GM10248 (cell line): ENCODE measurements at places on chromosomes 7 and 10.

GRCh38 chr7:43278088-43278644 is 165.7 kb downstream of the HECW1 start:
- DNase-seq: no peak

- no peak for DNase-seq
These were observed 78.4 kb downstream of the AKR1D1 start for GRCh38 chr7:138154661-138155060.

GRCh38 chr10:92573091-92573797 is 649 bp downstream of the IDE start:
- DNase-seq: peak; percentile 21

- DNase-seq: no peak
These were observed 445.3 kb downstream of the LRMDA start for GRCh38 chr10:75876710-75877109.

DNA sequence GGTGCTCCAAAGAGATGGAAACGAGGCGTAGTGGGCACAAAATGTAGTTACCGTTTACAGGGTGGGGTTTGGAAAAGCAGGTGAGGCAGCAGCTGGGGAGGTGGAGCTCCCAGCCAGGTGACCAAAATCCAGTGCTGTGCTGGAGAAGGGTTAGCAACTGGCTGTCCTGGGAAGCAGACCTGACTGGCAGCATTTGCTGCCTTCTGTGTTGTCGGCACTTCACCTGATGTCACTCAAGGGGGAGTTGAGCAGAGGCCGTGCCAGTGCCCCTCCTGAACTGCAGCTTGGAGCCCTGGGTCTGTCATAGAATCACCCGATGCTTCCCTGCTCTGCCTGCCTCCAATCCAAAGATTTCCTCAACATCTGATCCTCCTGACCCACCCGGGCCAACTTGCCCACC is 12.8 kb downstream of the GCK start:
- DNase-seq: no peak

- no peak for DNase-seq
These were observed 31.8 kb downstream of the EPDR1 start for GRCh38 chr7:37952240-37952639.

- no peak for DNase-seq
These were observed 830 bp downstream of the MET start for GRCh38 chr7:116672596-116673456.

DNA sequence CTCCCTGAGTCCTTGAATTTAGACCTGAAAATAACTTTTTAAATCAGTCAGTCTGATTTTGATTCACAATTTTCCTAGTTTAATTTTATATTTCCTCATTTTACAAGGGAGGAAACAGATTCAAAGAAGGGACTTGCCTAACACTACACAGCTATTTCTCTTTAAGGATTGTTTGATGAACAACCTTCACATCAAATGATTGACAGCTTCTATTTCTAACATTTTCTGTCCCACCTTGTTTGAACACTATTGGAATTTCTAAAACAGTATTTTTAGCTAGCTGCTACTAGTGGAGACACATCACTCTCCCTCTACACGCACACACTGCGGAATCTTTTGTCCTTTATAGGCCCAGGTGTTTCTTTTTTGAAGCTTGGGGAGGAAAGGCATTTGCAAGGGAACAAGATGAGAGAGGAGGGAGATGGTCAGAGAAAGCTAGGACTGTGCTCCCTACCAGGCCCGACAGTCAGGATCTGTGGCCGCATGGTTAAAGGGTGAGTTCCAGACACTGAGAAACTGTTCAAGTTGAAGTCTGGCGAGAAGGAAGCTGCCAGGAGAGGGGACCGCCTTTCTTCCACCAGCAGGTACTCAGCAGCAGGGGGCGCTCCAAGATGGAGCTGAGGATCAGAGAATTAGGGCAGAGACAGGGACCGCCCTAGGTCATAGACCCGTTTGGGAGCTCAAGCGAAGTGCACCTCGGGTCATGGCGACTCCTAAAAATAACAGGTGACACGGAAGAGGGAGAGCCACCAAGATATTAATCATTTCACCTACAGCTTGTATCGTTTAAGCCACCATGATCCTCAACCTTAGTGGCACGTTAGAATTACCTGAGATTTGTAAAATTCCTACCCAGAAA is 49.7 kb downstream of the DNAJC12 start:
- peak; percentile 77 for DNase-seq

- no peak for DNase-seq
These were observed 108.4 kb downstream of the SFMBT2 start for GRCh38 chr10:7302392-7302906.

- DNase-seq: no peak
These were observed 148.4 kb downstream of the CPEB3 start for GRCh38 chr10:92142512-92142911.

- no peak for DNase-seq
These were observed 137.7 kb upstream of the PFKP start for GRCh38 chr10:2929480-2930258.

- DNase-seq: no peak
These were observed 6.7 kb upstream of the TPST1 start for GRCh38 chr7:66198469-66198868.

DNA sequence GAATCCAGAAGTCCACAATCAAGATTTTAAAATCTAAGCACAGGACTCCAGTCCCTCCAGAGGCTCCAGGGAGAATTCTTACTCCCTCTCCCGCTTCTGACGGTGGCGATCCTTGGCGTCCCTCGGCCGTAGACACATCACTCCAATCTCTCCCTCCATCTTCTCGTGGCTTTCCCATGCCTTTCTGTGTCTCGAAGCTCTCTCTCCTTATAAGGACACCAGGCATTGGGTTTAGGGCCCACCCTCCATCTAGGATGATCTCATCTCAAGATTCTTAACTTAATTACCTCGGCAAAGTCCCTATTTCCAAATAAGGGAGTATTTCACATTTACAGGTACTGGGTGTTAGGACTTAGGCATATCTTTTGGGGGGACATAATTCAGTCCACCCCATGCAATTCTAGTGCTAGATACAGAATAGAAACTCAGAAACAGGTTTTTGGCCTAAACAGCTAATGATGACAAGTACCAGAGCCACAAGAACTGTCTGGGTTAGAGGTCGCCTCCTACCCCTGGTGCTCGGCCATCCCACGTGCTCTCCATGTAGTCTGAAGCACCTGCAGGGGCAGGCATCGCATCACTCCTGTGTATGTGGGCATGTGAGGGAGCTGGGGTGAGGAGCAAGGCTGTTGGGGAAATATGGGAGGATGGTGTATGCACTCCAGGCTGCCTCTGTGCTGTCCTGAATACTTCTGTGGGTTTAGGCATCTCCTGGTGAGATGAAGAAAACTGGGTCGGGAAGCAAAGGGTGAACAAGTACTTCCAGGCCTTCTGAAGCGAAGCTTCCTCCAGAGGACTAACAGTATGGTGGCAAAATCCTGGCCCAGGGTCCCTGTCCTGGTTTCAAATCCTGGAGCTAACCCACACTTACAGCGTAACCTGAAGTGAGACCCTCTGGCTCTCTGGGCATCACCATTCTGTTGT is 298.3 kb upstream of the ZMIZ1 start:
- no peak for DNase-seq

DNA sequence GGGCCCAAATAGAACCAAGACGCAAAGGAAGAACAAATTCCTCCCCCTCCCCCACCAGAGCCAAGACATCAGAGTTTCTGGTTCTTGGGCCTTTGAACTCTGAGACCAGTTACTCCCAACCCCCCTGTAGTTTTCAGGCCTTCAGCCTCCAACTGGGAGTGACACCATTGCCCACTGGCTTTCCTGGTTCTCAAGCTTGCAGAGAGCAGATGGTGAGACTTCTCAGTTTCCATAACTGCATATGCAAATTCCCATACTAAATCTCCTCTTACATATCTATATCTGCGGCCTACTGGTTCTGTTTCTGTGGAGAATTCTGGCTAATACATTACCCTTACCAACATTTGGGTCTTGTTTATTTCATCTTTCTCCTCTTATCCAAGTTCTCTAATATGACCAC is 762.9 kb downstream of the GRM8 start:
- no peak for DNase-seq

- no peak for DNase-seq
These were observed 16.6 kb downstream of the BAG3 start for GRCh38 chr10:119667562-119668328.

- DNase-seq: no peak
These were observed 70.7 kb upstream of the LRRC18 start for GRCh38 chr10:49010295-49010694.

GRCh38 chr10:89352802-89353201 is 25.0 kb downstream of the IFIT3 start:
- DNase-seq: no peak

DNA sequence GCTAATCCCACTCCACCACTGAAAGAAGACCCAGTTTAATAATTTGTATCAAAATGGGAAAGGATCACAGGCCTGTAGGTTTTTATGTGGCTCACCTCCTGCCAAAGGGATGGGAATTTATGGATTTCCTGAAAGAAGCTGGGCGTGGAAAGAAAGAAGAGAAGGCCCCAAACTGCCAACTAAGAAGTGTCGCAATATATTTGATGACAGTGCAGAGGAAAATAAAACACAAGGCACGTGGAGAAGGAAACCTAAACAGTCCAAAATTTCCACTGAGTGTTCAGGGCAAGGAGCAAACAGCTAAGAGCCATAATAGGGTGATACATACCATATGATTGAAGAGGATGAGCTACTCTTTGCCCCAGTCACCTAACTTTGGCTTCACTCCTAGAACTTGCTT is 667.2 kb downstream of the GATA3 start:
- DNase-seq: no peak

DNA sequence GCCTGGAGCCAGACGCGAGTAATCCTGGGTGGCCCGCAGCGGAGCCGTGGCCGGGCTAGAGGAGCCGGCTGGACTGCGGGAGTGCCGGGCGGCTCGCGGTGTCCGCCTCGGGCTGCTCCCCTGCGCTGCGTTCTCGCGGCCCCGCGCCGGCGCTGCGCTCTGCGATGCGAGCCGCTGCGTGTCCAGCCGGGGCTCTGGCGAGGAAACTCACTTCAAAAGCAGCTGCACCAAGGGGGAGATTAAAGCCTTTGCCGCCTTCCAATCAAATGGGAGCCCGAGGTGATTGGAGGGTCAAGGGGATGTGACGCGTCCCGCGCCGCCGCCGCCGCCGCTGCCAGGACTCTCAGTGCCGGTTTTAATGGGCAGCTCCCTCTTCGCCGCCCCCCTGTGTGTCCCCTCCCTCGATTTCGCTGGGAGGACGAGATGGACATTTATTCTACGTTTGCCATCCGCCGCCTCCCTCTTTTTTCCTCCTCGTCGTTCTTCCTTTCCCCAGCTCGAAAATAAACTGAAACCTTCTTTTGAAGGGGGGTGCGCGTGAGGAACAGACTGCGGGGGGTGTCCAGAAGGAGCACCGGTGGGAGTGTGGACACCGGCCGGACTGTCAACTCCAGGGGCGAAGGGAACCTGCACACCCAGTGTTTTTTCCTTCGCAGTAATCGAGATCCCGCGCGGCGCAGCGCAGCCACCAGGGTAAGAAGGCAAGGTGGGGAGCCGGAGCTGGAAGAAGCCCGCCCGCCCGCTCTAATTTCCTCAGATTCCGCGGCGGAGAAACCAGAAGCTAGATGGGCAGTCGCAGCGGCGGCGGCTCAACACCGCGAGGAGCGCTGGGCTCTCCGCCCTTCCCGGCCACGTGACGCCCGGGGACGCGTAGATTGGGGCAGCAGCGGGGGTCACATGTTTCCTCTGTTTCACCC is at the start of gene ZNF503:
TSS of gene ZNF503 (minus strand) at position 196 of the 917 bp plus-strand sequence. CDS start 345 bp downstream, outside the sequence.
- DNase-seq: peak; percentile 68

GRCh38 chr7:106183952-106184351 is 71.8 kb upstream of the SYPL1 start:
- DNase-seq: no peak

DNA sequence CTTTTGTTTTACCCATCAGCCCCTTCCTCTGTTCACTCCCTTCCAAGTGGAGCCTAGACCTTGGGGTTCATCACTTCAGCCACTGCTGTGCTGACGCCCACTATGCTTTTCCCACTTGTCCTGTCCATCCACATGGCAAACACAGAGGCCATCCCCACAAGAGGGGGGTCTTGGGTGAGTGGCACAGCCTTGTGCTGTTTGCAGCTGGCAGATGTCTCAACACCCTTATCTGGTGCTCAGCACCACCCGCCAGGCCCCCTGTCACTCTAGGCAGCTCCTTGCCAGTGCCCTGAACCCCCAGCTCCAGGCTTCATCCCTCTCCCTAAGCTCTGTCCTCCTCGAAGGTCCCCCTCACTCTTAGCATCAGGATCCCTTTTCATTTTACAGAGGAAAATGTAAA is 13.1 kb downstream of the BLVRA start:
- DNase-seq: no peak

GRCh38 chr7:107854454-107854853 is 36.5 kb upstream of the DLD start:
- no peak for DNase-seq

DNA sequence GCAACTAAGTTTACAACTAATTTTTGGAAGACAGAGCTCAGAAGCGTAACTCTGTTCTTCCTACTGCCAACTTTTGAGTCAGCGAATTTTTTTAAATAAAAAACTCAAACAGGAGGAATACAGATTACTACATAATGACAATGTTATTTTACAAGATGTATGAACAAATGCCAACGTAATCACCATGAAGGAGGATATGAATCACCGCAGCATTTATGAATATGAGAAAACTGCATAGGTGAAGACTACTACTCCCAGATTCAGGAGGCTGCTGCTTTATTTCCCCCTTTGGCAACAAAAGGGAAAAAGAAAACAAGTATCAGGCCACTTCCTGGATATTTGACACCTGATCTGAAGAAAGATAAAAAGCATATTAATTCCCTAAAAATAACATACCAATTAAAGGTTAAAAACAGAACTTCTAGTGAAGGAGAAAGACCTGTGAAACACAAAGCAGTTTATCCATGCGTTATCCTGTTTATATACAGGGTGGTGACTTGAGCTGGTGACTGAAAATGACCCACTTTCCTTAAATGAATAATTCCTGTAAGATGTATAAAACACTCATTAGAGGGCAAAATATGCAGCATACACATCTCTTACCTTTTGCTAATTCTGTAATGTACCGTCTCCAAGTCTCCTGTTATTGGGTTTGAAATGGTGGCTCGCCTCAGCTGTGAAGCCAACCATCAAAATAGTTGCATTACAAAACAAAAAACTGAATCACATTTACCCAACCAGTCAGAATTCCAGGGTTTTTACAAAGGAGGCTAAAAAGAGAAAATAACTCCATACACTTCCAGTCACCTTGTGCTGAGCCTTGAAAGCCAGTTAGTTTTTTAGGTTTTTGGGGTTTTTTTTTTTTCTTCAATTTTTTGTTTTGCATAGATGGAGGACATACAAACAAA is 52.0 kb downstream of the P4HA1 start:
- no peak for DNase-seq

GRCh38 chr10:3424111-3424851 is 251.7 kb upstream of the PITRM1 start:
- no peak for DNase-seq

- no peak for DNase-seq
These were observed 944 bp downstream of the RHBDD2 start for GRCh38 chr7:75879771-75880184.

DNA sequence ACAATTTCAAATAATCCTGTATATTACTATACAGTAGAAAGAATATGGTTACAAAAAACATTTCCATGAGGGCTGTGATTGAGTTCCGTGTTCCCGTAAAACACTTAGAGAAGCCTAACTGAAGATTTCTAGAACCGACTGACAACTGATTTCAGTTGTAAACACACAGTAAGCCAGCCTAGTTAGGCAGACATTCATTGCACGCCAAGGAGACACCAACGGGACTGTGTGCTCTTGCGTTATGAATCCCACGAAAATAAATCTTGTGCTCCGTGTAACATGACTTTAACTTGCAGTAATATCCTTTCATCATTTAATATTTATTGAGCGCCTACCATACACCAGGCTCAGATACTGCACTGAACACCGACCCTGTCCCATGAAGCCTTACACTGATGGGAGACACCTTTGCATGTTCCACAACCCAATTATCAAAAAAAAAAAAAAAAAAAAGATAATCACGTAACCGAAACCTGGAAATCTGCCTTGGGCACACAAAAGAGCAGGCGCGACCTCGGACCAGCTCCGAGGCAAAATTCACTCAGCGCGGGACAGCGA is 420 bp upstream of the KLHL7 start:
- DNase-seq: peak; percentile 22
